ENCODE measurements at places on chromosomes 5 and 9. TPM values are rescaled to one million over a fixed set of nuclear protein-coding genes. Genes with fewer than 3 reads are reported as not detected.
A peak's percentile ranks its signal among the peaks of the same experiment; 100 is the strongest.

DNA sequence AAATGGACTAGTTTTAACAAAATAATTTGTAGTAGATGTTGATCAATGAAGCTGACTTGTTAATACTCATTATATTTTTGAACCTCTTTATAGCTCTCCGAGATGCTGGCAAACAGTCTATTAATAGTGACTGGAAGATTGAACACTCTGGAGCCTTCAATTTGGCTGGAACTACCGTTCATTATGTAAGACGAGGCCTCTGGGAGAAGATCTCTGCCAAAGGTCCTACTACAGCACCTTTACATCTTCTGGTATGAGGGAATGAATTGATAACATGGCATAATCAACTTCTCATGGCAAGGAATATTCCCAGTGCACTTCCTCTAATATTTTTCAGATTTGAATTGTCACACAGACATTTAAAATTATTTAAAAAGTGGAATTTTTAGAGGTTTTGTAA is 68.2 kb upstream of the MINAR2 start:
- no peak for DNase-seq
- no peak overlapping the region for H3K27ac ChIP-seq
- no peak overlapping the region for H3K4me3 ChIP-seq

- H3K36me3 ChIP-seq = no peaks in the 10 kb centered on the region
- DNase-seq = no peak
- H3K4me1 ChIP-seq = no peaks in the 10 kb centered on the region
These were observed 190.5 kb downstream of the ADAMTS12 start for GRCh38 chr5:33701251-33701650.

GRCh38 chr5:92429646-92430045 is 1046.5 kb upstream of the ARRDC3 start:
- no peaks in the 10 kb centered on the region for H3K4me1 ChIP-seq
- no peaks in the 10 kb centered on the region for H3K36me3 ChIP-seq
- no peak overlapping the region for H3K4me3 ChIP-seq
- no peaks in the 10 kb centered on the region for H3K27me3 ChIP-seq
- DNase-seq = no peak
- H3K27ac ChIP-seq = no peak overlapping the region

DNA sequence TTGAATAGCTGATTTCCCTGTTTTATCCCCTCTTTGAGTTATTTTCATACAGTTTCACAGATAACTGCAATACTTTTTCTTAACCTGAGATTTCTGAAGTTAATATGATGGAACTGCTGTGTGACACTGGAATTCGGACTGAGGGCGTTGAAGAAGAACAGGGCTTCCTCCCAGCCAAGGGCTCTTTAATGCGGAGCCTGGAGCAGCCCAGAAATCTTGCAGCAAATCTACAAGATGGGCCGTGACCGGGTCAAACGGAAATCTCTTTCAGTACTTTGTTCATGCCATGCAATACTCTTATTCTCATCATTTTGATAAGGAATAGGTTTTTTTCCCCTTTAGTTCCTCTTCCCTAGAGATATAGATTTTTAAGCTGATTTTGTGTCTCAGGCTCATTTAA is 236.8 kb upstream of the IRX4 start:
- no peaks in the 10 kb centered on the region for H3K4me1 ChIP-seq
- H3K27ac ChIP-seq = no peak overlapping the region
- no peak overlapping the region for H3K4me3 ChIP-seq

GRCh38 chr5:963673-964531 is 44.7 kb upstream of the NKD2 start:
- DNase-seq = peak; percentile 89
- H3K27ac ChIP-seq = peak overlapping the region; percentile 92
- peak overlapping the region; percentile 52 for H3K4me3 ChIP-seq
- peaks cover 39% of the 10 kb centered on the region for H3K27me3 ChIP-seq
- no peaks in the 10 kb centered on the region for H3K36me3 ChIP-seq

The CLTB gene
- total RNA-seq = 56.7 TPM

The WWC1 gene
- total RNA-seq = not detected

The TMEM232 gene
- 0.76 TPM for total RNA-seq

DNA sequence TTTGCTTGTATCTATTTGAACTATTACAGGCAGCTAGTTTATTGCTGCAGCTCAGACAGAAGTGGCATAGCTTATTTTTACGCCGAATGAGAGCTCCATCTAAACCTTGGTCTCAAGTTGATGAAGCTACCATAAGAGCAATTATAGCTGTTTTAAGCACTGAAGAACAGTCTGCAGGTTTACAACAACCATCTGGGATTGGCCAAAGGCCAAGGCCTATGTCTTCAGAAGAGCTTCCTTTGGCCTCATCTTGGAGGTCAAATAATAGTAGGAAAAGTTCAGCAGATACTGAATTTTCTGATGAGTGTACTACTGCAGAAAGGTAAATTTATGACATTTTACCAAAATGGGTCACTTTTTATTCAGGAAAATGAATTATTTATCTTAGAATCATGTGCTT is 67.9 kb downstream of the YTHDC2 start:
- no peak overlapping the region for H3K4me3 ChIP-seq
- no peak for DNase-seq
- H3K27ac ChIP-seq = no peak overlapping the region

- H3K27ac ChIP-seq = no peak overlapping the region
- H3K36me3 ChIP-seq = no peaks in the 10 kb centered on the region
- H3K4me3 ChIP-seq = no peak overlapping the region
- DNase-seq = no peak
- no peaks in the 10 kb centered on the region for H3K4me1 ChIP-seq
These were observed 330.9 kb upstream of the GRIA1 start for GRCh38 chr5:153159616-153160015.

The LCN15 gene
- not detected for total RNA-seq

GRCh38 chr5:610744-611730 is 1.1 kb upstream of the CEP72 start:
- H3K27me3 ChIP-seq = peaks cover 8% of the 10 kb centered on the region
- H3K4me1 ChIP-seq = peaks cover 32% of the 10 kb centered on the region
- H3K36me3 ChIP-seq = peaks cover 21% of the 10 kb centered on the region
- peak overlapping the region; percentile 84 for H3K4me3 ChIP-seq
- peak; percentile 40 for DNase-seq
- peak overlapping the region; percentile 22 for H3K27ac ChIP-seq

- H3K4me3 ChIP-seq = no peak overlapping the region
- no peaks in the 10 kb centered on the region for H3K36me3 ChIP-seq
- H3K27ac ChIP-seq = no peak overlapping the region
- H3K4me1 ChIP-seq = no peaks in the 10 kb centered on the region
These were observed 141.1 kb downstream of the ACTBL2 start for GRCh38 chr5:57341380-57341979.

DNA sequence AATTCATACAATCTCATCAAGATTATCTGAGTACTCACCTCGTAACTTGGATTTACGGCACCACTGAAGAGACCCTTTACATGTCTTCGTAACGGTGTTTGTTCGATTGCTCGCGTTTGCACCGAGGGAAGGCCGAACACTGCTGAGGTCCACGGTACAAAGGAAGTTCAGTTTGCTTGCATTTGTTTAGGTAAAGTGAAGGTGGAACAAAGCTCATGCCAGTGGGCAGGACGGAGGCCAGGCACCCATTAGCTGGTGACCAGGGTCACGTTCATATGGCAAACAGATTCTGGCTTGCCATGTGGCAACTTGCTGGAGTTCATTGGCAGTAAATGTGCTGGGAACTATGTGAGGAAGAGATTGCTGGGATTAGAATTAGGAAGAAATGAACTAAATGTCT is 164.8 kb downstream of the MACROH2A1 start:
- no peak for DNase-seq
- H3K4me1 ChIP-seq = no peaks in the 10 kb centered on the region
- no peaks in the 10 kb centered on the region for H3K36me3 ChIP-seq
- H3K27me3 ChIP-seq = peaks cover 6% of the 10 kb centered on the region
- no peak overlapping the region for H3K4me3 ChIP-seq
- H3K27ac ChIP-seq = no peak overlapping the region

DNA sequence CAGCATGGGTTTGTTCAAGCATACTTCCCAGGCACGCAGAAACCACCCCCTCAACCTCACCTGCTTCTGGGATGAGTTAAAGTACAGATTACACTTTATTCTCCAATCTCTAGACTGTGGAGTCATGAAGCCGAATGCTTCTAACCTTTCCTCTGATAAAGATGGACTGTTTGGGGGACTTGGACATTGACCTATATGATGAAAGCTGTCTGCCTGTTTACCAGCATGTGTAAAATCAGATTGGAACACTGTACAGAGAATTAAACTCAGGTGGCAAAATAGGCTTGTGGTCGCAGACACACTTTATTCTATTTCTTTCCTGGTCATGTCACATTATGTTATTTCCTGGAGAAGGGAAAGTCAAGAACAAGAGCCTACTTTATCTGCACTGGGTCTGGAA is 25.7 kb downstream of the IL9 start:
- no peaks in the 10 kb centered on the region for H3K36me3 ChIP-seq
- no peaks in the 10 kb centered on the region for H3K4me1 ChIP-seq
- no peak overlapping the region for H3K4me3 ChIP-seq
- peaks cover 12% of the 10 kb centered on the region for H3K27me3 ChIP-seq
- no peak for DNase-seq
- H3K27ac ChIP-seq = no peak overlapping the region

The PAEP gene
- not detected for total RNA-seq

The ZCCHC7 gene
- total RNA-seq = 20.6 TPM

- DNase-seq = no peak
- peaks cover 44% of the 10 kb centered on the region for H3K27me3 ChIP-seq
- no peaks in the 10 kb centered on the region for H3K36me3 ChIP-seq
These were observed 2.3 kb downstream of the COL27A1 start for GRCh38 chr9:114157516-114158176.
